Hypothalamus (tissue), 51 donors: ENCODE measurements at places on chromosomes 2 and 18.

DNA sequence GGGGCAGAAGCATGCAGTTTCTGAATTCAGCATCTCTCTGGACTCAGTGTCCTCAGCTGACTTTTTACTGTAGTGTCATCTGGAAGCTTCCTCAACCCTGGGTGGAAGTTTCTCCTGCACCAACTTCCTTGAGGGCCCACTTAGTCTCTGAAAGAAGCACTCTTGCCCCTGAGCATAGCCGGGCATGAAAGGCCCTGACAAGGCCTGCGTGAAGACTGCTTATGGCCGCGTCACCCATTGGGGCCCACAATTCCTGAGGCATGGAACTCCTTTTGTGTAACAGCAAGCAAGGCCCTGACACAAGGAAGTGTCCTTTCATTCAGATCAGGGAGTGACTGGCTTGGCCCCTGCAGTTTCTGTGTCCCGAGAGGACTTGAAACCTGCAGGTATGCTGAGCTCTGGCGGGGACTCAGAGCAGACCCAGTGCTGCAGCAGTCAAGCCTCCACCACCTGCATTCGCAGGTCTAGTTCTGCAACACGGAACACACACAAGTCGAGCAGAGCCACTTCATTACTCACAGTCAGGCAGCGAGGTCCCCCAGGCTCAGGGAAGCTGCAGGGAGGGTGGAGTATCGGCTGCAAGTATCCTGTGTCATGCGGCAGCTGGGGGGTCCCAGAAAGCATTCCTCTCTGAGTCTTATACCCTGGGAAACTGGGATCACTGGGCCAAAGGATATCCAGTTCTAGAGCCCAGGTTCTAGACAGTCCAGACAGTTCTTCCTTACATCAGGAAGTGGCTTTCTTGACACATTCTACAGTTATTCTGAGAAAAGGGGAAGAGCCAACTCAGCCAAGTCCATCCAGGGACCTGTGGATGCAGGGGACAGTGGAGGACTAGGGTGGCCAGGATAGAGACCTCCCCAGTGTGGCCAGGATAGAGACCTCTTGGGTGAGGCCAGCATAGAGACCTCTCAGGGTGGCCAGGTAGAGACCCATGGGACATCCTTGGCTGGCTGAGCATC, 35.6 kb upstream of the PRLH start:
- DNase-seq = no peak

DNA sequence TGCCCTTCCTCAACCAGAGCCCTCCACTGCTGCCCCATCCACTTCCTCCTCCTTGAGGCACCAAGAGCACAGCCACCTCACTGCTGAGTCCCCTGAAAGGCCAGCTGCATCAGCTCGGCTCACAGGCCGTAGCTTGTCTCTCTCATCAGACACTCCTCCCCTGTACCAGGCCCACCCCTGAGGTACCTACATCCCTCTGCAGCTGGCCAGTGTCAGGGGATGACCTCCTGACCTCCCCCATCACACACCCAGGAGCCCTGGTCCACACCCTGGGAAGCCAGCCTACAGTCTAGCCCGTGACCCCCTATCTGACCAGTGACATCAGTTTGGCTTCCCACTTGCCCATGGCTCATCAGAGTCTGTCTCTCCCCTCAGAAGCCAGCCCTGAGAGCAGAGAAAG, 205.6 kb downstream of the TNS1 start:
- DNase-seq = no peak

DNA sequence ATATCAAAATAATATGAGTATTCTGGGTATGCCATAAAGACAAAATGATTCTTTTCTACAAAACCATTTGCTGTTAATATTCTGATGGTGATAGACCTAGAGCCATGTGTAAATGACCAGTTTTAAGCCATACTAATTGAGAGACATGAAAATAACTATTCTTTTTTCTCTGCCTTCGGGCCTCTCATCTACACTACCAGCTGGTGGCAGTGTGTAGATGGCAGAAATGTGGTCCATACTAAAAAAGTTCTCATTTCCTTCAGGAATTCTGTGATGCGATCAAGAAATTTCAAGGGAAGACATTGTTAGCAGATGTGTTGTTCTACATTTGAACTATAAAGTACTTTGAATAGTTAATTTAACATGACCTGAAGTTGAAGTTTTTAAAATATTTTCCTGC, 485.2 kb downstream of the TRIB2 start:
- DNase-seq = no peak

DNA sequence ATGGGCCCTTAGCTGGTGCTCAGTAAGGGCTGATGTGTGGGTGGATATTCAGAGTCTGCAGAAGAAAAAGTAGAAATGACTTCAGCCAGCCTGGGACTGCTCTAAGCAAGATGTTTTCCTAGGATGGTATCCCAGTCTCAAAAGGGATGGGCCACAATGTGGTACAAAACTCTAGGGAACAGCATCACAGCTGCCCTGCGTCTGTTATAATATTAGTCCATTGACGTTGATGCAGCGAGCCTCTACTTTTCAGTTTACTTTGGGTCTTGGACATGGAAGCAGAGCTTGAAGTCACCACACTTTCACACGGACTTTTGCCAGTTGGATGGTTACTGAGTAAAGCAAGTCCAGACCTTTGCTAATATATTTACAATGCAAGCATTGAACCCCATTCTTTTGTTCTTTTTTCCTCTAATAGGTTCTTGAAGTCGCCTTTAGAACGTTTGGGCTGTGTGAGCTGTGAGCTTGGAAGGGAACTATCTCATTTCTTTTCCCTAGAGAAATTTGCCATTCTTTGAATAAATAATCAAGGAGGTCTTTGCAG, 105.7 kb downstream of the RDH14 start:
- no peak for DNase-seq

- DNase-seq = no peak
Observed at GRCh38 chr2:105640246-105640645, 104.5 kb upstream of the NCK2 start.

DNA sequence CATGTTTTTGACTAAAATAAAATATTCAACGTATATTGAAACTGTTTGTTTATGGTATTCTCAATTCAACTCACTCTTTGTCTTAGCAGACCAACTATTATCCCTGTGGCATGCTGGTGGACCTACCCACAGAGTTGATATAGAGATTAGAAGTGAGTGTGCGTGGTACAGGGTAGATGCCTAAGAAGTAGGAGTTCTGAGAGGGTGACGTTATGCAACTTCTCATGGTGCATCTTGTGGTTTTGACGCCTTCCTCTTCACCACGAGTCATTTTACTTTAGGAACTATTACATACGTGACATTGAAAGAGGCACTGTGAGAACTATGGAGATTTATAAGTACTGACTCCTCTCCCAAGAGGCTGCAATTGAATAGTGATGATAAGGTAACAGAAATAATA, 26.6 kb upstream of the NAPG start:
- no peak for DNase-seq

- no peak for DNase-seq
Observed at GRCh38 chr2:14751581-14751980, 119.1 kb downstream of the LRATD1 start.

- DNase-seq = no peak
Observed at GRCh38 chr18:22168360-22168921, 948 bp upstream of the GATA6 start.

- DNase-seq = no peak
Observed at GRCh38 chr18:25240420-25240770, 111.6 kb downstream of the ZNF521 start.

DNA sequence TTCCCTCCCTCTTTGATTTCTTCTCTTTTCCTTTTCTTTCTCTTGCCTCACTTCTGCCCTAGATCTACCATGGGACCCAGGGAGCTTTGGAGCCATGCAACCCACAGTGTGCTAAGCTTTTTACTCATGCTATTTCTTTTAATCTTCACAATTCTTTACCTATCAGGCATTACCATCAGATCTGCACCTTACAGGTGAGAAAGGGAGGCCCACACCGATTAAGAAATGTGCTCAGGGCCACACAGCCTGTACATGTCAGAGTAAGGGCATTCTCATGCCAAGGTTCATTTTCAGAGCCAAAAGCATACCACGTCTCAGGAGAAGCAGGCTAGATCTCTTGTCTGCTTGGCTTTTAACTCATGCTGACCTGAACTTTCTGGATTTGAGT, 161.9 kb downstream of the RPIA start:
- DNase-seq = no peak

DNA sequence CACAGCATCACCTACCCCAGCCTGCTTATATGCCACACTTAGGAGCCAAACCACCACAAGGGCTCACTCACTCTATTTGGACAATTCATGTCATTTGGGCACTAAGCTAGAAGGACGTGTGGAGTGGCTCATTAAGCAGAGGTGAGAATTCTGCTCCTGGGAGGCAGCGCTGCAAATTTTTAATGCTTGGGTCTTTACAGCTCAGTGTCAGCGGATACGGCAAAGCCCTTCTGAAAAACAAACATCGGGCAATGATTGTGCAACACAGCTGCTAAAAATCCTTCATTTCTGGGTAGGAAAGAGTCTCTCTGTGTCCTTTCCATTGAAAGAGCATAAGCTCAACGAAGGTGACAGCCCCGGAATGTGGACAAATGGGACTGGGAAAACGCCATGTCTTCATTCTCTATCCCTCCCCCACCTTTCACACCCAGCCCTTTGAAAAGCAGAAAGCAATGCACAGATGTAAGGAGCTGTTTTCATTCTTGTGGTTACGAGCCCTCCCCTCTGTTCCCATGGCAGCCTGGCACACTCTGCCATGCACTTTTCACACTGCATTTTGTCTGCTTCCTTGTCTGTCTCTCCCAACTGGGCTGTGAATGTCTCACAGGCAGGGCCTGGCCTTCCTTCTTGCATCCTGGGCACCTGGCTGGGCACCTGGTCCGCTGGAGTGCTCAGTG, 16.0 kb downstream of the TMEM177 start:
- DNase-seq = no peak

DNA sequence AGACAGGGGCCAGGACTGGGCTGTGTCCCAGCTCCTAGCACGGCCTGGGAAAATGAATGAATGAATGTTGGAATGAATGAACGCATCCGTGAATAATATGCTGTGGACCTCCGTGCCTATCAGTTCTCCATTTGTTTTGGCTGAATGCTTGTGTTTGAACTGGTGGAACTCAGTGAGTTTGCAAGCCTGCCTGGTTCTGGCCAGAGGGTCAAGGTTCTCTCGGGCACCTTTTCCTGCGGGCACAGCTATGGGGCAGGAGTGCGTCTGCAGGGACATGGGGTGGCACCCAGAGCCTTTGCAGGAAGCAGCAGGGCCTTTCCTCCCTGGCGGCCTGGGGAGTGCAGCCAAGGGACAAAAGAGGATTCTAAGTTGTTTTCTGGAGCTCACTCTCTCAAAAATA, 17.6 kb upstream of the PDIA6 start:
- no peak for DNase-seq
